ENCODE measurements at places on chromosomes 7 and 10.

DNA sequence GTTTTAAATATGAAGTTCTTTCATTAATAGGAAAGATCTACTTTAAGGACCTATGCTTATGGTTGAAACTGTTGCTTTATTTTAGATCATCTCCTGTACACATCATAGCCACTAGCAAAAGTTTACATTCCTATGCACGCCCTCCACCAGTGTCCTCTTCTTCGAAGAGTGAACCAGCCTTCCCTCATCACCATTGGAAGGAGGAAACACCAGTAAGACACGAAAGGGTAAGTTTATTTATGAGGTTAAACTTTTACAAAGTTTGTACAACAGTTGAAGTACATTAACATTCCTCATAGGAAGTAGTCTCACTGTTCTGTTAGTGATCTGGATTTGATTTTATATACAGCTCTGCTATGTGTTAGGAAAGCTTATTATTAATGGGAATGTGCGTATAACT lies 16.9 kb downstream of the HBP1 start:
- no peak for DNase-seq

- peak; percentile 81 for DNase-seq
These were observed 109.3 kb downstream of the TCF7L2 start for GRCh38 chr10:113059371-113059780.

DNA sequence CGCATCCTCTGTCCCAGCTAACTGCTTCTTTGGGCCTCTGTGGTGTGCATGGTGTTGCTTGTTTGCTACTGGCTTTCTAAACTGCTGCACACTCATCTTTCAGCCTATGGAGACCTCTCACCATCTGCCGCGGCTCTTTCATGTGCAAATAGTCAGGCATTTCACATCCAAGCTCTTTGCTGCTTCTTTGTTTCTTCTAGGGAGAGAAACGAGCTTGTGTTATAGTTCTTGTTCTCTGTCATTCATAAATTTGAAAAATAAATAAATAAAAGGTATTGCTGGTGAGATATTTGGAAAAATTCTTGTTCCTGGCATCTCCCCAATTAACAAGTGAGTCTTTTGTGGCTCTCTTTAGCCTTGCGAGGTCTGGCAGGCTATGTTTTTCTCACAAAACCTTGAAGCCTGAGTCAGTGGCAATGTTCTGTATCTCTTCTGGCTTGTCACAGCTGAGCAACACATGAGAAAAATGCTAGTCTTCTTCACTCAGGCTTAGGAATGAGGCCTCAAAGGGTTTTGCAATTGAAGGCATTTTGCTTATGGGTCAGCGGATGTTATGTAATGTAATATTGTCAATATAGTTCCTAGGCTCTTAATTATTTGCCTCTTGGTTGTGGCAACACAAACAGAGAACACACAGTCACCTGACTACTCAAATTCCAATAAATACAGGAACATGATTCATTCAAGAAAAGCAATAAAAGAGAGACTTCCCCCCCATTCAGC lies 274.0 kb downstream of the FRMD4A start:
- no peak for DNase-seq

DNA sequence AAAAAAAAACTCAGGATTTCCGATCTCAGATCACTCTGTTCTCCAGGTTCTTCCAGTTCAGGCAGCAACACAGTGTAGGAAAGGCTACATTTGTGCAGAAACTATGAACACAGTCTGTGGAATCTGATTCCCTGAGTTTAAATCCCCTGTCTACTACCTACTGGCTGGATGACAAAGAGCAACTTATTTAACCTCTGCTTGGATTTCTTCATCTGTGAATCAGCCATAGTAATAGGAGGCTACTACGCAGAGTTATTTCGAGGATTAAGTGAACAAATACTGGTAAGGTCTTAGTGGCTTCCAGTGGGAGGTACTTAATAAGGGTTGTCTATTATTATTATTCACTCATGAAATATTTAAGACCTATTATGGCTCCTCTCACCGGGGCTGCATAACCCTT lies 44.3 kb upstream of the PDCD4 start:
- DNase-seq: no peak
